A673 (cell line): ENCODE measurements at places on chromosomes 2 and 18.
A peak's percentile ranks its signal among the peaks of the same experiment; 100 is the strongest.

- DNase-seq, result no peak
Observed at GRCh38 chr2:231412618-231412963, 17.1 kb downstream of the B3GNT7 start.

DNA sequence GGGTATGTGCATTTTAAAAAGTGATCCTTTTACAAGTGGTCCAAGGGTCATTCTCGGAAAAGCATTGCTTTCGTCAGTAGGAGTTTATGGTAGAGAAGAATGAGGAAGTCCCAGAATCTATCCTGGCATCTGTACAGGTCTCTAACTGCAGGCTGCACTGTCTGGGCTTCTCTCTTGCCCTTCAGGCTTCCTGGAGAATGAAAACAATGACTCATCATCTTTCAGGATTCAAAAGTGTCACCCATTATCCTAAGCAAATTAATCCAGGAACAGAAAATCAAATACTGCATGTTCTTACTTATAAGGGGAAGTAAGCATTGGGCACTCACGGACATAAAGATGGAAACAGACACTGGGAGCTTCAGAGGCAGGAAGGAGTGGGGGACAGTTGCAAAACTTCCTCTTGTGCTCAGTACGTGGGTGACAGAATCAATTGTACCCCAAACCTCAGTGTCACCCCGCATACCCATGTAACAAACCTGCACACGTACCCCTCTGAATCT, 60.2 kb upstream of the TXNDC2 start:
- peak; percentile 60 for DNase-seq

DNA sequence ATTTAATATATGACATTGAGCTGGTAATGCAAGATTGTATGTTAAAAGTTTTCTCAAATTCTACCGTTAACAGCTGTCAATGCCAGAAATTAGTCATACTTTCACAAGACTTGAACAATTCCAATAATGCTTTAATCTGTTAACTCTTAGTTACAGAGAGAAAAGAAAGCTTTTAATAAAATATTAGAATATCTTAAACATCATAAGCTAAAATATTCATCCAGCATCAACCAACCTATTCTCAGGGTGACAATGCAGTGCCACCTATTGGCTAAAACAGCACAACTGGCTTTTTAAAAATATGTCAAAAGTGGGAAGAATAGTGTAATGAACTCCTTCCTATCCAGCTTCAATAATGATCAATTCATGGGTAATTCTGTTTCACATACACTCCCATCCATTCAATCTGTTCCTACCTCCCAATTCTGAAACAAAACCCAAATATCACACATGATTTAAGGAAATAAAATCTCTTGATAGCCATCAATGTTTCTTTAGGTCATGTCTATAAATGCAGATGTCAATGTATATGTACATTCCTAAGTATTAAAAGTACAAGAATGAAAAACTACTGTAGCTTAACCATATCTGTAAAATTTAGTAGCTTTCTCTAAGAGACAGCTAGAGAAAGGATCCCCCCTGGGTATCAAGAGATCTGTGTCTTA, 79.8 kb upstream of the CCDC141 start:
- no peak for DNase-seq

GRCh38 chr2:176579608-176580007, 310.4 kb downstream of the MTX2 start:
- no peak for DNase-seq

DNA sequence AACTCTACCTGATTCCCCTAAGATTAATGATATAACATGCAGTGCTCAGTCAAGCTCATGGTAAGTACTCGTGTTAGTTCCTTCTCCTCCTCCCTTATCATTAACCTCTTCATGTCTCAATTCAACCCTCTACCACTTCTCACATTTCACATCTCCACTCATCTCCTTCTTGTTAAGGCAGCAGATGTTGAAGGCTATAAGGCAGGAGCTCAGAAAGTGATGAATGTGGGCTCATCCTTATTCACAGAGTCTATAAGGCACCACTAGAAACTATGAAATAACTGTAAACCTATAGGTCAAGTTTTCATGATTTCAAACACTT, 56.0 kb downstream of the CLHC1 start:
- no peak for DNase-seq

DNA sequence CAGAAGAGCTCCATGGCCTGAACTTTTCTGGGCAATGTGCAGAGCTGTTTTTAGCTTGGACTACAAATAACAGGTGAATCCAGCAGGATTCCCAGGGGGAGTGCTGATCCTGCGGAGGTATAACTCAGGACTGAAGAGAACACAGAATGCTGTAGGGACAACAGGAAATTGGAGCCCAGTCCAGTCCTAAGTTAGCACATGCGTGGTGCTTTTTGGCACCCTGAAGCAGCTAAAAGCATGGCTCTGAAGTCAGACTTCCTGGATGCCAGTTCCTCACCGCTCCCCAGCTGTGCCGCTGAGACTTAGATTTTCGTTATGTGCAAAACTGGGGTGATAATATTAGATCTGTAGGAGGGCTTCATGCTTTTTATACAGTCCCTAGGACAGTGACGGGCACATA, 58.6 kb downstream of the GALR1 start:
- DNase-seq, result no peak

DNA sequence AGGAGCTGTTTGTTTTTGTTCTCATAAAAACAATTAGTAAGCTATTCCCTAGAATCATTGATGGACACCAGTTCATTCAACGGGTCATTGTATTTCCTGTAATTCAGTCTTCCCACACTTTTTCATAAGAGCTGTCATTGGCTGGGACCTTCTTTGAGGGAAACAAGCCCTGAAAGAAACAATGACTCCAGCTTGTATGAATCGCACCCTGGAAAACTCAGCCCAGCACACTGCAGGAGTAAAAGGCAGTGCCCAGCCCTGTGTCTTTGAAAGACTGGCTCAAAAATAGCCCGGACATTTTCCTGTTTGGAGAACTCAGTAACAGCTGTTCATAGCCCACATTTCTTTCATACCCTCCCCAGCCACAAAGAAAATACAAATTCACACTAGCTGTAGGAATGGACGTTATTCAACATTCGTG, 81.5 kb downstream of the NCKAP5 start:
- DNase-seq, result no peak

GRCh38 chr2:68379184-68379708, 14.2 kb downstream of the PLEK start:
- DNase-seq, result no peak
